ENCODE measurements at places on chromosomes 7 and 10.
A peak's percentile ranks its signal among the peaks of the same experiment; 100 is the strongest.

- peak; percentile 43 for DNase-seq
Measured at GRCh38 chr7:29953726-29954347, 35.8 kb downstream of the SCRN1 start.

DNA sequence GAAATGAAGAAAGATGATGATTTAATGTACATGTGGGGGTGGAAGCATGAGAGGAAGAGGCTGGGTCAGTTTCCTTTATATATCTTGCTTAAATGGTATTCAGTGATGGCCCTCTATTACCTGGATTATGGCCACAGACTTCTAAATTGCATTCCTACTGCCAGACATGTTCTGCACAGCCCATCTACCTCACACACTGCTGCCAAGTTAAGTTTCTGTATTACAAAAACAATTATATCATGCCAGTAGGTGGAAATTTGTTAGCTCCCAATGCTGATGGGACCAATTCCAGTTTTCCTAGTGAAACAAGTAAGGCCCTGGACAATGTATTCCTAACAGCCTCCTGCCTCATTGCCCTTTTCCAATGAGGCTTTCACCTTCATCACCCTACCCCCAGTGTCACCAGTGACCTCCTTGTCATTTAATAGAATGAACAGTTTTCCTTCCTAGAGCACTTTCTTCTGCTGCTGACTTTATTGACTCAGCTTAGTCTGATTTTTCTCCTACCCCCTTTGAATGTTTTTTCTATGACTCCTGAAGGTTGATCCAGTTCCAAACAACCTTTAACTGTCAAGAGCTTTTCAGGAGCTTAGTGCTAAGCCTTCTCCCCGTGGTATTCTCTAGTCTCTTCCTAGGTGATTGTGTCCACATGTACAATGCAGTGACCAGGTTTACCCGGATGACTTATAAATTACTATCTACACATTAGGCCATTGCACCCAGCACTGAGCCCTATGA is 316.6 kb upstream of the ANKRD30A start:
- DNase-seq, result no peak

DNA sequence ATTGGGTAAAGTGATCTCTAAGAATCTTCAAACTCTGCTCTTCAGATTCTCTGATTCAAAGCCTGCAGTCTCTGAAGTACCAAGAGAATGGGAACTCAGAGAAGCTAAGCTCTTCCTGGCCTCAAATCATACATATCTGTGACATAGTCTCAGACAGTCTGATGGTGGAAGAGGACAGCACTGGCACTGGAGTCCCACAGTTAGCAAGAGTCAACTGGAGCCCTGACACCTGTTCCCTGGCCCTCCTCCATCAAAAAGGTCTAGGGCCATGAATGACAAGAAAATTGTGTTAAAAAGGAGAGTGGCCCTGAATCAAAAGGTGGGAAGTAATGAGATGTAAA is 37.7 kb downstream of the PRSS2 start:
- DNase-seq, result no peak

- DNase-seq, result no peak
Measured at GRCh38 chr10:101670635-101671034, 24.3 kb downstream of the FBXW4 start.

DNA sequence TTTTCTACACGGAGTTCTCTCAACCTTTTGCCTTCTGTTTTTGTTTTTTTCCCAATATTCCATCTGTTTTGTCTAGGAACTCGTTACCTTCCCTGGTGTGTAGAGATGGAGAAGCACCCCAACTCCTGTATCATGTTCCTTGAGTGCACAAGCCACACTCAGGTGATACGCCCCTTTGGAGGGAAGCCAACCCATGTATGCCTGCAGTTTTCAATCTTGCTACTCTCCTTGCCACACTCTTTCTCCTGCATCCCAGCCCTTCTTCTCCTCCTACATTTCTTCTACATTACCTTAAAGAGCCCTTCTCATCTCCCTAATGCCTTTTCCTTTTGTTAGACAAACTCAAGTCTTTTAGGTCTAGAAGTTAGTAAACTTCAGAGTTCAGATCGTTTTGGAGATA is 10.2 kb upstream of the SP4 start:
- no peak for DNase-seq

GRCh38 chr10:42111661-42112330 is 526.6 kb downstream of the ZNF33B start:
- no peak for DNase-seq

- DNase-seq, result no peak
Measured at GRCh38 chr10:76302481-76302880, 871.1 kb downstream of the LRMDA start.

- DNase-seq, result no peak
Measured at GRCh38 chr10:120381931-120382330, 75.1 kb upstream of the PLPP4 start.

DNA sequence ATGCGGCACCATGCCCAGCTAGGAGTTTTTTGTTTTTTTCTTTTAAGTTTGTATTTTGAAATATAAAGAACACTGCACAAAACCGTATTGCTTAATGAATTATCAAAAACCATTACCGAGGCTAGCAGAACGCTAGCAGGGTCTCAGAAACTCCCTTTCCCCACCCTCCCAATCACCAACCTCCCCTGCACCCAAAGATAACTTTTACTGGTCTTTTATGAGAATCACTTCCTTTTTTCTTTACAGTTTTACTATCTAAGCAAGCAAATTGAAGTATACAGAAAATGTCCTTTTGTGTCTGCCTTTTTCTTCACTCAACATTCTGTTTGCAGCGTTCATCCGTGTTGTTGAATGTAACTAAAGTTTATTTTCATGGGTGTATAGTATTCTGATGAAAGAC is 13.4 kb downstream of the HIP1 start:
- no peak for DNase-seq

- DNase-seq, result no peak
Measured at GRCh38 chr10:48568131-48568530, 36.7 kb downstream of the ARHGAP22 start.

DNA sequence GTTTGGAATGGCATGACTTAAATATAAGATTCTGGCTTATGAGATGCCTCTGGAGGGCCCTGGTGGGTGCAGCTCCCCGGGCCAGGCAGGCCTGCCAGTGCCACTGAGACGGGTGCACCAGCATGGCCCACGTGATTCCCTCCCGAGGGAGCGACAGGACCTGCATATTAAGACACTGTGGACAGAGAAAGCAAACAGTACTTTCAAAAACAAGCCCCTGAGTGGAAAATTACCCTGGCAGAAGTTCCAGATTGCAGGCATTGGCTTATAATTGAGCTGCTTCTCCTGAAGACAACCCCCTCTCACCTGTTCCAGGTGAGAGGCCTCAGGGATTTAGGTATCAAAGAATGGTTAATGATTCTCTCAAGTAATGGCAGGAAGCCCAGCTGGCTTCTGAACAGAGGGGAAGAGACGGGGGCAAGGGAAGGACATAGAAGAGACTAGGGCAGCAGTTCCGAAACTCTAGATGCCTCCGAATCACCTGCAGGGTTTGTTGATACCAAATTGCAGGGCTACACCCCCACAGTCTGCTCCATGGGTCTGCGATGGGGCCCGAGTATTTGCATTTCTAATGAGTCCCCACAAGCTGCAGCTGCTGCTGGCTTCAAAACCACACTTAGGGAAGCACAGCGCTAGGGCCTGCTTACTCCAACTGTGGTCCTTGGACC is 66.0 kb upstream of the DOCK1 start:
- no peak for DNase-seq

DNA sequence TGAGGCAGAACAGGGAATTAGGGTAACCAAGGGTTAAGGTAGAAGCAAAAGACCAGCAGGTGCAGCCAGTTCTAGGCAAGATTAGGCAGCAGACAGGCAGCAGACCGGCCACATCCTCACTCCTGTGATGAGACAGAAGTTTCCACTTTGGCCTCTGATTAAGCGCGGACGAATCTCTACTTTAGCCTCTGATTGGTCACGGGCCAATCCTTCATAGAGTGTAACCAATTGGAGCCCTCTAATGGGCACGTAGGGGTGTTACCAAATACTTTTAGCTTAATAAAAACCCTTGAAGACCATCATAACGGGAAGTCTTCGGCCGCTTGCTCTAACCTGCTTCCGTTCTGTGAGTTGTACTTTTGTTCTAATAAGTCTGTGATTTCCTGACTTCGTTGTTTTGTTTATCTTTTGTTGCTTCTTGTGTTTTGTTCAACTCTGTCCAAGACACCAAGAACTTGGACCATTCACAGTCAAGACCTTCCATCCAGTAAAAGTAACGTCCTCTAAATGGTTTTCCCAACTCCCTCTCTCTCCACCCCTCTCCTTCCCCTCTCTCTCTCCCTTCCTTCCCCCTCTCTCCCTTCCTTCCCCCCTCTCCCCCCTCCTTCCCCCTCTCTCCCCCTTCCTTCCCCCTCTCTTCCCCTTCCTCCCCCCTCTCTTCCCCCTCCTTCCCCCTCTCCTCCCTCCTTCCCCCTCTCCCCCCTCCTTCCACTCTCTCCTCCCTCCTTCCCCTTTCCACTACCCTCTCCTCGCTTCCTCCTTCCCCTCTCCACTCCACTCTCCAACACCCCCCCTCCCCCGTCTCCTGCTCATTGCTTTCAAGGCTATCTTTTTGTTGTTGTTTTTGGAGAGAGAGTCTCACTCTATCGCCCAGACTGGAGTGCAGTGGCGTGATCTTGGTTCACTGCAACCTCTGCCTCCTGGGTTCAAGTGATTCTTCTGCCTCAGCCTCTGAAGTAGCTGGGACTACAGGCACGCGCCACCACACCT is 13.2 kb upstream of the MALSU1 start:
- peak; percentile 25 for DNase-seq

DNA sequence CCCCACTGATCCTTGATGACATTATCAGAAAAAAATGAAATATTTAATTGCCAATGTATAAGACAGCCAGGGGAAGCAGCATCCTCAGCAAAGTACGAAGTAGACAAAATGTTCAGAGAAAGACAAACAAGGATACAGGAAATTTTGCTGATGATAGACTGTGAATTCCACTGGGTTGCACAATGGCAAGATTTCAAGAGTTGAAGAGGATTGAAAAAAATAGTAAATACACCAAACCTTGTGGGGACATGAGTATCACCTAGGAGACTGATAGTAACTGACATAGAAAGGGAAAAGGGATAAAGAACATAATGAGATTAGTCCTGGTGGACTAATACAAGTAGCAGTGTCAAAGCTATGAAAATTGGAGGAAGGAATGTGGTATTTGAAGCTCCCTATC is 16.5 kb downstream of the CNOT4 start:
- peak; percentile 28 for DNase-seq

- DNase-seq, result peak; percentile 52
Measured at GRCh38 chr10:120221873-120222485, 235.0 kb upstream of the PLPP4 start.

DNA sequence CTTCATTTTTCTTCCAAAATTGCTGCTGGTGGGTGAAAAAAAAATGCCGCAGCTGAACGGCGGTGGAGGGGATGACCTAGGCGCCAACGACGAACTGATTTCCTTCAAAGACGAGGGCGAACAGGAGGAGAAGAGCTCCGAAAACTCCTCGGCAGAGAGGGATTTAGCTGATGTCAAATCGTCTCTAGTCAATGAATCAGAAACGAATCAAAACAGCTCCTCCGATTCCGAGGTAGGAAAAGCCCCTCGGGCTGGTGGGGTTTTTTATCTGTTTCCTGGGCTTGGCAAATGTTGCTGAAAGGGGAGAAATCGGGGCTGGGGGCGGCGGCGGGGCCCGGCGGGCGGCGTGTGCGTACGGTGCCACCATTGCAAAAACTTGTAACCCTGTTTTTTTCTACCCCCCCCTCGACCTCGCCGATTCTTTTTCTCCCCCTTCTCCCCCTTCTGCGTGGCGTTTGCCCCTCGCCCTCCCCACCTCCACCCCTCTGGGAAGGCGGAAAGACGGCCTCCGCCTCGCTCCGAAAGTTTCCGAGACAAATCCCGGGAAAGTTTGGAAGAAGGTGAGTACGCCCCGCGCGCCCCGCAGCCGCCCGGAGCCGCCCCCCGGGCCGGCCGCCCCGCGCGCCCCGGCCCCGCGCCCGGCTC is 789 bp downstream of the TCF7L2 start:
- peak; percentile 51 for DNase-seq

DNA sequence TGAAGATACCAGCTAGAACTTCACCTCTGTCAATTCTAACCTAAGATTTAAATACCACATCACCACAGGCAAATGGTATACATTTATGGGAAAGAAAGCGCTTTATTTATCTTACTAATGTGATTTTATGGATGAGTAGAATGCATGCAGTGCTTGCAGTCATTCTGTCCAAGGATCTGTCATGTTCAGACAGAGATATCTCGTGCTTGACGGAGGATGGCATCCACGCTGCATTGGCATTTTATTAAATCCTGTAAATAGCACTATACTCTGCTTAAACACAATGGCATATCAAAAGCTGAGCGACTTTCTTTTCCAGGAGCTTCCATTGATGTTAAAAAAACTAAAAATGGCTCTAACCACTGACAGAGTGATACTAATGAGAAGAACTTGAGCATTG is 133.7 kb upstream of the CAV2 start:
- DNase-seq, result no peak

GRCh38 chr10:46092524-46093081 is 46.5 kb upstream of the MSMB start:
- DNase-seq, result peak; percentile 23

DNA sequence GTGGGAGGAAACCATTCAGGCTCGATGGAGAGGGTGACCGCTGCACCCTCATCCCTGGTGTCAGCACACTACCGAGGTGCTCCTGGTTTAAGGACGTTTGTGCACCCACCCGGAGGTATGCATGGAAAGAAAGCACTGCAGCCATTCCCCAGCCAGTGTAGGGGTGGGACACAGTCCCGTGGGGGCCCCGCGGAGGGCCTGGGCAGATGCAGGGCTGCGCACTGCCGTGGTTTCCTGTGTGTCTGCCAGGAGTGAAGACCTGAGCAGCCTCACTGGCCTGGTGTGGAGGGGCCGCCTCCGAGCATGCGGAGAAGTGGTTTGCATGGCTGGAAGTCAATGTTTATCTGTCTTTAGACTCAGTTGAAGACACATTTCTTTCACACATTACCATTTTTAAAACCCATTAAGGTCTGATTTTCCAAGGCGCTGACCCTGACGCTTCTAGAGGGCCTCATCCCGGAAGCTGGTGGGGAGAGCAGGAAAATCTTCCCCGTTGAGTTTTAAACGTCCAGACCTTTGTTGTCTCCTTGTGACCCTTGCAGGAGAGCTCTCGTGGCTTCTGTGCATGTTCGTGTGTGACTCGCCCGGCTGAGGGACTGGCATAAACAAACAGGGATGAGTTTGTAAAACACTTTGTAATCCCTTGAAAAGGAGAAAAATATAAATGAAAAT is 188.1 kb downstream of the MGMT start:
- no peak for DNase-seq
